CD4-positive, alpha-beta T cell treated with Interleukin-2 at 100 ng/mL for 4 hours (primary cell): ENCODE measurements at places on chromosomes 4 and X.

GRCh38 chr4:76200771-76201231 is 12.8 kb downstream of the SCARB2 start:
- DNase-seq = no peak

DNA sequence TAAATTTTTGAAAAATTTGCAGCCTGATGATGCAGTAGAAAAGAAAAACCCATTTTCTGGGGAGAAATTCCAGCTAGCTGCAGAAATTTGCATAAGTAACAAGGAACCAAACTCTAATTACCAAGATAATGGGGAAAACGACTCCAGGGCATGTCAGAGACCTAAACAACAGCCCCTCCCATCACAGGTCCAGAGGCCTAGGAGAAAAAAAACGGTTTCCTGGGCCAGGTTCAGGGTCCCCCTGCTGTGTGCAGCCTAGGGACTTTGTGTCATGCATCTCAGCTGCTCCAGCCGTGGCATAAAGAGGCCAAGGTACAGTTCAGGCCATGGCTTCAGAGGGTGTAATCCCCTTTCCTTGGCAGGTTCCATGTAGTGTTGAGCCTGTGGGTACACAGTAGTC is 733.7 kb upstream of the CT83 start:
- DNase-seq = no peak

DNA sequence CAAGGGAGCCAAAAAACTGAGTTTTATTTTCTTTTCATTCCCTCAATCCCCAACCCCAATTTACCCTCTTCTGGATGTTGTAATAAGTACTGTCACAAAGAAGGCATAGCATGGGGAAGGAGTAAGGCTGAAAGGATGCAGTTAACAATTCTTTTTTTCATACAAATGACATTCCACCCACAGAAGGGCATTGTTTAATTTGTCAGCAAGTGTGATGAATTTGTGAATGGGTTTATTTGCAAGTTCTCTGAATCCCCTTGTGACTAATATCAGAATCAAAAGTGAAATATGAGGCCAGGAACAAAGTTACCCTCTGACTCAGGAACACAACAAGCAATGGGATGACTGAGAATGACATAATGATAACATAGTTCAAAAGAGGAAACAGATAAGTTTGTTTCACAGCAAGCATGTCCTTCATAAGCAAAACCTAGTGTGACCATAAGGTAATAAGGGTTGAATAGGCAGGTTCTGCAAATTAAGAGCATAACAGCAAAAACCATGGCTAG is 2.1 kb downstream of the GEMIN8 start:
- peak; percentile 42 for DNase-seq

DNA sequence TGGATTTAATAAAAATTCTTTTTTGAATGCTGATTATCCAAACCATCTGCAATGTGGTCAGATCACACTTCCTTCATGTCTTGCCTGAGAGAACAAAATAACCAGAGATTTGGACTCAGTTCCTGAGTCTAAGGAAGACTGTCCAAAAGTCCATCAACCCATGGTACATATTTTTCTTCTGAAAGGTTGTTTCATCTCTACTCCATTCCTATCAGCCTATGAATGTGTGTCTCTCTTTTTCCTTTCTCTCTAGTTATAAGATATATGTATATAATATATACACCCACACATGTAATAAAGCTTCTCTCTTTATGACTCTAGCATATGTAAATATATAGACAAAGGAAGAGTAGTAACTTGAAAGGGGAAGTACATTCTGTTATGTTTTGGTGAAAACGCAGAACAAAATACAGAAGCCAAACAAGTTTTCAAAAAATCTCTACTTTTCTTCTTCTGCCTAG is 226.9 kb downstream of the ARHGAP24 start:
- no peak for DNase-seq

- no peak for DNase-seq
These were observed 221.8 kb upstream of the GYPA start for GRCh38 chr4:144362366-144362765.

DNA sequence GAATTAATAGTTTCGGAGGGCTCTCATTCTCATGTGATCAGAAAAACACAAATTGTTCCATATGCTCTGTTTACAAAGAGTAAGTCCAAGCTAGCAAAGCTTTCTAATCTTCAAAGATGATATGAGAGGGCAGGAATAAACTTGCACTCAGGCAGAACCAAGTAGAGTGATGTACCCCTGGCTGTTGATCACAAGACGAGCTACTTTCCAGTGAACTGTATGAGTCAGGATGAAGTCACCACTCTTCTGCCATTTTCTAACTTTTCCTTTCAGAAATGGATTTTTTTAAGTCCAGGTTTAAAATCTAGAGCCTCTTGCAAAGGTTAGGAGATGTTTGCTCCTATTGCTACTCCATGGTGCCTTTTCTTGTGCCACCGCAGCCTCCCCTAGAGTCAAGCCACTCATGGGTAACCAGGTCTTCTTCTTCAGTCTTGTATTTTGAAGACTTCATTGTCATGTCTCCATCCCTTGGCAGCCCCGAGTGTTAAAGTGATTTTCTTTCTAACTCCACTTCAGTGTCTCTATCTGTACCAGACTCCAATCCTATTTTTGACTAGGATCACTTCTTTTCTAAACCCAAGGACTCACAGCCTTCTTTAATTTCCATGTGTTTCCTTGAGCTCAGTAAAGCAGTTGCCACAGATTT is 171.9 kb upstream of the GALNT7 start:
- DNase-seq = no peak

DNA sequence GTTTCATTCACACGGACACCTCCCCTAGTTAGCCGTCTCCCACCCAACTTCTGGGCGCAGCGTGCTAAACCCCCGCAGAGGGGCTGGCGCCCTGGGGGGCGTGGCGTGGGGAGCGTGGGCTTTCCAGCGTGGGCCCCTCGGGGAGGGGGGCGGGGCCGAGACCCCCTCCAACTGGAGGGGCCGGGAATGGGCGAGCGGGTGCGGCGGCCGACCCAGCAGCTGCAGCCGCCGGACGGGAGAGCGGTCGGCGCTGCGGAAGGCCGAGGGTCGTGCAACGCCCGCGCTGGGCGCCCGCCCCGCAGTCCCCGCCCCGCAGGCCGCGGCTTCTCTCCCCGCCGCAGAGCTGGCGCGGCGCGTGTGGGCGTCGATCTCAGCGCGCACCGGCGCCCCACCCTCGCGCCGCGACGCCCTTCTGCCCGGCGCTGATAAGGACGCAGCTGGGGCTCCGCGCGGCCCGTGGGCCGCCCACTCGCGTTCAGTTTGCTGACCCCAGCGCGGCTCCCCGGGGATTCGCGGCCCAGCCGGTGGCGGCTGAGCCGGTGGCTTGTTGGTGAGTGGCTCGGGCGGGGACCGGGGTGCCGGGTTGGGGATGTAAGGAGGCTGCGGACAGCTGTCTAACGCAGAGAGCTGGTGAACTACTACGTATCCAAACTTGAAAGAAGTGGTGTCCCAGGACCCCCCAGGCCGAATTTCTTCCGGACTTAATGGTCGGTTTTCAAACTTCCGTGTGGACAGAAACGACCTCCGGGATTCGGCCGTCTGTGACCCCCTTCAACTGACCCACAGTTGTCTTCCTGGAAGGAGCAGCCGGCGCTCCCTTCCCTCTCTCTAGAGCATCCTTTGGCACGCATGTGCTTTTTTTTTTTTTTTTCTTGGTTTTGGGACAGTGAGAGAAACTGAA is 1.5 kb downstream of the FHDC1 start:
- no peak for DNase-seq

DNA sequence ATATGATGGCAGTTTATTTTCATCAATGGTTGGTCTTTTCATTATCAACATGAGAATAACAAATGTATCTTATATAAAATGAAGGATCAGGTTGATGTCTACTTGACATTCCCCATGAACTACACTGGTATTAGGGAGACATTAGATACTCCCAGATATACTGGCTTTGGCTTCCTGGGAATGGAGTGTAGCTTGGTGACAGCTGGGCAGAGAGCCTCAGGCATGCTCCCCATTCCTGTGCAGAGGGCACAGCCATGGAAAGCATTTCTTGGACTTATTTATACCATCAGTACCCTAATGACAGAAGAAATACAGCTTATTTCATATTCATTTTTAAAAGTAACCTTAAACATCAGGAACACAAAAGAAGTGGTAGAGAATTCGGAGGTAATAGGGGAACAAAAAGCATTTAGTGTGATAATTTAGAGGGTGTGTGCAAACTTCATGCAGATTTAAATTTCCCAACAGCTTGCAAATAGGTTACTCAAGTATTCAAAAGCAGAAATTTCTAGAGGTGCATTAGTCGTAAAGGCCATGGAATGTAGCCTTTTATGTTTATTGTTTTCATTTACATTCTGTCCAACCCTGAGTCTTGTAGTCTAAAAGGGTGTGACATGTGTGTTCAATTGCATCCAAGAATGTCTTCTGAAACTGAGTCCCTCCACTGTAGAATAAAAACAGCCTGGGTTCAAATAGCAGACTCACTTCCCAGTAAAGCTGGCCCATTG is 573.8 kb downstream of the KCNIP4 start:
- no peak for DNase-seq

DNA sequence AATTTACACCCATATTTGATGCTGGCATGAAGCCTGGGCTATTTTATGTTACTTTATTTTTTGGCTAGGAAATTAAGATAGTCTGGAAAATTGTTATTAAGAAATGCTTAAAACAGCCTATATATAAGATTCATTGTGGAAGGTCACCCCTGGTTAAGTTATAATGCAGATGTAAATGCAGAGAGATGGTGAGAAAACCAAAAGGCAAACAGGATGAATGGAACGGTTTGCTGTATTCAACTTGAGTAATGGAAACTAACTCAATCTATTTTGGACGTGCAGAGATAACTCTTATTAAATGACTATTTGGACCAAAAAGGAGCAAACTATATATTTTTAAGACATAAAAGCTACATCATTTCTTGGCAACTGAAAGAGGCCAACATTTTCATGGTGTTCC is 446.3 kb upstream of the FRG1 start:
- DNase-seq = no peak

- DNase-seq = no peak
These were observed 128.6 kb downstream of the SHROOM3 start for GRCh38 chr4:76563454-76564122.

- DNase-seq = peak; percentile 8
These were observed 191.2 kb downstream of the RRAGB start for GRCh38 chrX:55908661-55909212.

GRCh38 chr4:71533121-71533520 is 194.3 kb downstream of the SLC4A4 start:
- DNase-seq = no peak

GRCh38 chr4:3332498-3332897 is 39.7 kb downstream of the RGS12 start:
- no peak for DNase-seq

DNA sequence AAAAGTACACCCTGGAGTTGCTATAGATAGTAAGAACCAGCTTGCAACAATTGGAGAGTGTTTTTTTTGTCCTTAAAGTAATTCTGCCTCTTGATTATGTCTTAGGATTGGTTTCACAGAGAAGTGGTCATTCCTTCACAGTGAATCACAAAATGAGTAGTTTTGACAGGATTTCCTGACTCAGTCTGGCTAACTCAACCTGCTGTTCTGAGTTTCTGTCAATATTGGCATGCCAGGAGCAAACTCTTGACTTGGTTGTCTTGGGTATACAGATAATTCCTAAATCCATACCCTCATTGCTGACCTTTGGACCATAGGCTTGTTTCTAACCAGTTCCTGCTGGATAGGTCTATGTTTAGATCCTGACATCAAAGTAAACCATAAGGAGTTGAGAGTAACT is 9.4 kb downstream of the FHIP1A start:
- no peak for DNase-seq

DNA sequence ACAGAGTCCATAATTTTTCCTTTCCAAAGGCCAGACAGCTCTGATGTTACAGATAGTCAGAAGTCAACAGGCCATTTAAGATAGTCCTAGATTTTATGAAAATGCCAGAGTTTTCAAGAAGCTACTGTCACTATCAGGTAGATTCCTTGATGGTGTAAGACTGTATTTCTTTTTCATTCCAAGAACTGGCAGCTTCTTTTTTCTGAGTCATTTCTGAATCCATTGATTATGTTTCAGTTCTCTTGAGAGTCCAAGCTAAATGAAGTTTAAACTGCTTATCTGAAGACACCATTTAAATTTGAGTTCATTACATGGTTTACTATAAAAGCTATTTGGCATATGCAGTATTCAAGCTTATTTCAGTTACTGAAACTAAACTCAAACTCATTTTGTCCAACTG is 44.6 kb downstream of the RASSF6 start:
- no peak for DNase-seq

DNA sequence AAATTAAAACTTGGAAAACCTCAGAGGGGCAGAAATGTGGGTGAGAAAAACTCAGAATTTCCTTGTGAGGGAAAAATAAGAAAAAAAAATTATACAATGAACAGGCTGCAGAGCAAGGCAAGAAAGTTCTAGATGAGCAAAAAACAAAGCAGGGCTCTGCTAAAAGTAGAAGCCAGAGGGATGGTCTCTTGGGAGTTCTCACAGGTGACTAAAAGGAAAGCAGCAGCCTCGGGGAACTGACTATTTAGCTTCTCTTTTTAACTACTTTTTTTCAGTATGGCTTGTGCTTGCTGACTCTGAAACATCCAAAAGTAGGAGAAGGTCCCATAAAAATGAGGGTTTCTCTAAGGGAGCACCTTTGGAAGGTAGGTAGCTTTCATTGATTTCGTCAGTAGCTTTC is 36.4 kb downstream of the PCDH19 start:
- no peak for DNase-seq

DNA sequence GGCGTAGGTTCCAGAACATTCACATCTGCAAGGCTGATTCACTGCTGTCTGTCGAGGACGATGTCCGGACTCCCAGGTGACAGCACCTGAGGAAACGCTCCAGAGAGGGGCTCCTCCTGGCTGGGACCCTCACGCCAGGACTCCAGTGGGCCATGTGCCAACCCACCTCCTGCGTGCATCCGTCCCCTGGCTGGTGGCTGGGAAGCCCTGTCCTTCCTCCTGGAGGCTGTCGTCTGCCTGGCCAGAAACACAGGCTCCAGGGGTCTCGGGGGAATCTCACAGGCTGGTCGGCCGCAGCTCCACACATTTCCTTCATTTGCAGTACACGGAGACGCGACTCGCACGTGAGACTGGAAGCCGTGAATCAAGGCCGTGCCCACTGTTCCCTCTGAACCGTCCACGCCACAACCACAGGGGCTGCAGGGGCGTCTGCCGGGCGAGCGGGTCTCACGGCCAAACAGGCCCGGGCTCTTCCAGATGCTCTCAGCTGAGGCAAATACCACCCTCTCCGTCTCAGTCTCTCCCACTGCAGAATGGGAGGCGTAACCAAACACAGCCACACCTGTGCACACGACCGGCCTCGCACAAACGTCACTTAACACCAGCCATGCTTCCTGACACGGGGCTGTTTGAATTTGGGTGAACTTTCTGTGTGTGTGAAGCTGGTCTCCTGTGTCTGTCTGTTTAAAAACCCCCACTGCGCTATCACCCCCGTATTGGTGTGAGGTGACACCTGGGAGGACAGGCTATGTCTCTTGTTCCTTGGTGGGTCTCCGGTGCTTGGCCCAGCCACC is 38.7 kb upstream of the MXD4 start:
- no peak for DNase-seq

DNA sequence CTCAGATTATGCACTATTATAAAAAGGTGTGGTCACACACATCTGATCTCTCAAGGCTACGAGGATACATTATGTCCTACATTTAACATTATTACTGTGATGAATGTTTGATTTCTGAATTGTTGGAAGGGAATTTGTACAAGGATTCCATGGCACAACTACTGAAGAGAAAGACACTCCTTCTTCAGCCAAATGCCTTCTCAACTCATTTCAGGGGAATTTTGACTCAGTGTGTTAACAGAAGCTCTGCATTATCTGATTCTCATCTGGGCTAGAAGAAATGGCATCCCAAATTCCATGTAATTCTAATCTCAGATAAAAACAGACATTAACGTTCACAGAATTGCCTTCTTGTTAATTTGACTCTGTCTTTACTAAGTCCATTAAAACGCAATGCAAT is 477.7 kb downstream of the PDGFC start:
- DNase-seq = no peak

- DNase-seq = no peak
These were observed 12.8 kb downstream of the SMIM10L2A start for GRCh38 chrX:135434258-135435138.
